ENCODE measurements at places on chromosomes 5 and 9. TPM values are rescaled to one million over a fixed set of nuclear protein-coding genes. Genes with fewer than 3 reads are reported as not detected.

- H3K27me3 ChIP-seq: no peaks in the 10 kb centered on the region
- H3K36me3 ChIP-seq: 0 out of 2 replicates have a peak, but pooled peaks cover 4% of the 10 kb centered on the region
- no peak overlapping the region for H3K4me3 ChIP-seq
- no peak overlapping the region for H3K27ac ChIP-seq
- no peak for DNase-seq
- H3K4me1 ChIP-seq: no peaks in the 10 kb centered on the region
Observed at GRCh38 chr9:29826421-29826820, 2253.1 kb upstream of the C9orf72 start.

Gene SLC12A2
- 15.2 TPM for total RNA-seq

Gene TMC1
- total RNA-seq: 0.55 TPM

DNA sequence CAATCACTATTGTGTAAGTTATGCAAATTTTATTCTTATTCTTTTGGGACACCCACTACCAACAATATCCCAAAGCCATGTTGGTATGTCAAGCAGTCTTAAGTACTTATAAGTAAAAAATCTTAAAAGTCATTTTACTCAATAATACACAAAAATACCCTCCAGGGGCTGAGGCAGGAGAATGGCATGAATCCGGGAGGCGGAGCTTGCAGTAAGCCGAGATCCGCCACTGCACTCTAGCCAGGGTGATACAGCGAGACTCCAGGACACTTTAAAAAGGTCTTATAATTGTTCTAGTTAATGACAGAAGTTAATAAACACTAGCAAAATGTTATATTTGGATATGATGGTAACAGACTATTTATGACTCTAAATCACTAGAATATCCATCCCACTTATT, 16.8 kb downstream of the CLINT1 start:
- no peaks in the 10 kb centered on the region for H3K4me1 ChIP-seq
- H3K36me3 ChIP-seq: peaks cover 11% of the 10 kb centered on the region
- DNase-seq: no peak
- H3K27ac ChIP-seq: no peak overlapping the region
- peaks cover 3% of the 10 kb centered on the region for H3K27me3 ChIP-seq

Gene PNPLA7
- 0.20 TPM for total RNA-seq

DNA sequence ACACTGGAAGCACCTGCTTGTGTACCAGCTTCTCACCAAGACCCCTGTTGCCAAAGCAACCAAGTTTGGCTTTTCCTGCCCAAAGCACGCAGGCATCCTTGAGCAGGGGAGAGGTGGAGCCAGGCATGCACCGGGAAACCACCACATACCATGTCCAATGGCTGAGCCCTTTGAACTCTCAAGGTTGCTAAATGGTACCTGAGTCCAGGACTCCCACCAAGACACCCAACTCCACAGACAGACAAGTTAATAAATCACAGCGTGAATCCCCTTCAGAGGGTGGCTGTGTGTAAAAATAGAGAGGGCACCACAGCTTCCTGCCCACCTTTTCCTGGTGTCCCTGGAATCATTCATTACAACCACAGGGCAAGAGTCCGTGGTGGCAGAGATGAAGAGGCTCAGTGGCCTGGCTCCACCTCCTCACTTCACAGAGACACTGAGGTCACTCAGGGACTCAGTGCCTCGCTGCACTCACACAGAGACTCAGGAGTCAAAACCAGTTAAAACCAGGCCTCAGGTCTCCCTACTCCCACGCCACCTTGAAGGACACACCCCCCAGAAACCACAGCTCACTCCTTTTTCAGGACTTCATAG, 143.7 kb downstream of the C5orf15 start:
- DNase-seq: no peak
- H3K4me3 ChIP-seq: no peak overlapping the region
- no peaks in the 10 kb centered on the region for H3K36me3 ChIP-seq
- peaks cover 9% of the 10 kb centered on the region for H3K4me1 ChIP-seq
- no peak overlapping the region for H3K27ac ChIP-seq

DNA sequence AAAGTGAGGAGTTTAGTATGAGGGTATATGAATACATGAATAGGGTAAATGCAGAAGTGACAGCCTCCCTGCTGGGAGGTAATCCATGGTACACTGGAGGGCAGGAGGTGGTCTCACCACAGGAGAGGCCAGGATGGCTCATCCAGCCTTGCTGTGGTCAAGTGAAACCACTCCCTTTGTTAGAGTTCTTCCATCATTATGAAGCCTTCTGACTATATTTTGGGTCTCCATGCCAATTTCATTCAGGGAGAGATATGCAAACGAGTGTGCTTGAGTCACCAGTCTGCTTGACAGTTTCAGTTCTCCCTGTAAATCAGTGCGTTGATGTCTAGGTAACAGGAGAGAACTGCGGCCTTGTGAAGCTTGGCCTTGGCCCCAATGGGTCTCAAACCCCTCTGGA, 16.4 kb downstream of the PPP3R2 start:
- H3K4me3 ChIP-seq: no peak overlapping the region
- H3K27me3 ChIP-seq: peaks cover 3% of the 10 kb centered on the region
- H3K4me1 ChIP-seq: peaks cover 19% of the 10 kb centered on the region
- H3K27ac ChIP-seq: no peak overlapping the region
- no peak for DNase-seq
- no peaks in the 10 kb centered on the region for H3K36me3 ChIP-seq

- peaks cover 3% of the 10 kb centered on the region for H3K27me3 ChIP-seq
- no peak overlapping the region for H3K27ac ChIP-seq
- H3K4me3 ChIP-seq: no peak overlapping the region
- H3K4me1 ChIP-seq: peaks cover 11% of the 10 kb centered on the region
Observed at GRCh38 chr9:129554649-129555048, 66.3 kb downstream of the C9orf50 start.

GRCh38 chr5:76371960-76372322, 31.1 kb upstream of the IQGAP2 start:
- no peak overlapping the region for H3K4me3 ChIP-seq
- DNase-seq: no peak
- H3K36me3 ChIP-seq: no peaks in the 10 kb centered on the region
- peaks cover 15% of the 10 kb centered on the region for H3K27me3 ChIP-seq
- H3K27ac ChIP-seq: no peak overlapping the region
